Stimulated activated CD8-positive, alpha-beta memory T cell treated with anti-CD3 and anti-CD28 coated beads, Interleukin-2, amount 100 ng/mL, for 48 hours (primary cell): ENCODE measurements at places on chromosomes 1 and 21.
A peak's percentile ranks its signal among the peaks of the same experiment; 100 is the strongest.

DNA sequence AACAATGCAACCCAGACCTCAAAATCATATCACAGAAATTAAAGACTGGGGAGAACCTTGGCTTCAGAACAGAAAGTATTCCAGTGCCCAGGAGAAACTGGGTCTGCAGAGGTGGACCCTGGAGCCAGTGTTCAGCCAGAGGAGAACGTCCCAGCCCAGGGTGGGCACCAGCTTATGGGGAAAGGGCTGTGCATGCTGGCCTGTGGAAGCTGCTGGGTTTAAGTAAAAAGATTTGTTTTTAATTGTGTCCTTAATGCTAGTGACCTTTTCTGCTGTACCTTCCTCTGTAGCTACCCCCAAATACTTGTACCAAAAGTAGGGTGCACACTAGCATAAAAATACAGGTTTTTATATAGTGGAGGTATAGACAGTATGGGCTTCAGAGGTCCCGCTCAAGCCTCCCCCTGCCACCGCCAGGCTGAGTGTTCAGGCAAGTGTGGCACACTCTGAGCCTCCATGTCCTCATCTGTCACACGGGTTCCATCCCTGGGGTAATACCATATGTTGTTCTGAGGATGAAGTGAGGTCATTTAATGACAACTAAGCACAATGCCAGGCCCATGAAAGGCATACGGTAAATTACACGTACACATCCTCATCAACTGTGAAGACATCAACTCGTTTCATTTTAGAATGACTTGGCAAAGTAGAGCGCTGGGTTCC lies 47.0 kb downstream of the SLC37A1 start:
- DNase-seq = no peak

GRCh38 chr1:60423146-60423780 lies 349.7 kb upstream of the C1orf87 start:
- DNase-seq = no peak

DNA sequence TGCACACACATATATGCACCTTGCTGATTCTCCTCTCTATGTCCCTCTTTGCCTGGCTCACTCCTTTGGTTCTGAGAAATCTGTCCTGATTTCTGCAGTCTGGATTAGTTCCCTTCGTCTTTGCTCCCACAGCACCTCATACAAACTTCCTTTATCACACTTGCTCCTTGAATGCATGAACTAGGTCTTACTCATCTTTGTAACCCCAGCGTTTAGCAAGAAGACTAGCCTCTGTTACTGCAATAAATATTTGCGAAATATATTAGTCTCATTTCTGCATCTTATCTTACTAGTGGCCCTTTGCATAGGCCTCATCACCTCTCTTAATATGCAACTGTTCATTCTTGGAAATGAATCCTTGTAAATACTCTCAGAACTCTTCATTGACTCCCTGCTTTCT lies 11.4 kb downstream of the SMYD2 start:
- DNase-seq = no peak

GRCh38 chr1:221117548-221117951 lies 238.3 kb downstream of the HLX start:
- DNase-seq = no peak

DNA sequence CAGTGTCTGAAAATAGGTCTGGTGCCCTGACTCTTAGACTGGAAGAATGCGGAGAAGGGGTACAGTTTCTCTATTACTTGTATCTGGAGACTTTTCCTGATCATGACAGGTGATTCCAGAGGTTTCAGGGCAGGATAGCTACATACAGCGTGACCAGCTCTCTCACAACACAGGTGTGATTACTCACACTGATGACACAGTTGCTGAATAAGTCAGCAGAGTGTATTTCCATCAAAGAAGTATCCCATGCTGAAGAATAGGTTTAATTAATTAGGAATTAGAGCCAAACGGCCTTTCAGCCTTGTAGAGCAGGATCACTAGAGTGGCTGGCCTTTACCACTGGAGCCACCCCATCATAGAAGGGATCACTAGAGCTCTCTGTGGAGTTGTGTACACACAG lies 298.6 kb downstream of the LMX1A start:
- no peak for DNase-seq

- no peak for DNase-seq
Observed at GRCh38 chr1:34721646-34722355, 33.0 kb upstream of the GJB5 start.

GRCh38 chr1:85607126-85607920 lies 26.8 kb downstream of the CCN1 start:
- DNase-seq = no peak

DNA sequence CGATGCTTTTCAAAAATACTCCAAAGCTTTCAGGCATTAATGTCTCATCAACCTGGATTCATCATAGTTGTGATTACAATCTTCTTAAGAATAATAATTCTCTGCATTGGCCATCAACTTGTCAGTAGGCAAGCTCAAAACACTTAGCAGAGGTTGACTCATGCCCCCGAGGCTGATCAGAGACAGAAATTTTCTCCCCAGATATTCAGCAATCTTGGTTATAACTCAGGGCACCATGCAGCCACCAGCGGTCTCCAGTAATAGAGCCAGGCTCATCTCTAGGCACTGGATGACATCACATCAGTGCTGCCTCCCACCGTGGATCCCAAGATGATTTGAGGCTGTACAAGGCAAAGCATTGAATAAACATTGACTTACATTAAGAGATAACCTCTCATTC lies 14.3 kb upstream of the IFFO2 start:
- DNase-seq = no peak

GRCh38 chr1:88060112-88060673 lies 623.9 kb upstream of the PKN2 start:
- DNase-seq = no peak

DNA sequence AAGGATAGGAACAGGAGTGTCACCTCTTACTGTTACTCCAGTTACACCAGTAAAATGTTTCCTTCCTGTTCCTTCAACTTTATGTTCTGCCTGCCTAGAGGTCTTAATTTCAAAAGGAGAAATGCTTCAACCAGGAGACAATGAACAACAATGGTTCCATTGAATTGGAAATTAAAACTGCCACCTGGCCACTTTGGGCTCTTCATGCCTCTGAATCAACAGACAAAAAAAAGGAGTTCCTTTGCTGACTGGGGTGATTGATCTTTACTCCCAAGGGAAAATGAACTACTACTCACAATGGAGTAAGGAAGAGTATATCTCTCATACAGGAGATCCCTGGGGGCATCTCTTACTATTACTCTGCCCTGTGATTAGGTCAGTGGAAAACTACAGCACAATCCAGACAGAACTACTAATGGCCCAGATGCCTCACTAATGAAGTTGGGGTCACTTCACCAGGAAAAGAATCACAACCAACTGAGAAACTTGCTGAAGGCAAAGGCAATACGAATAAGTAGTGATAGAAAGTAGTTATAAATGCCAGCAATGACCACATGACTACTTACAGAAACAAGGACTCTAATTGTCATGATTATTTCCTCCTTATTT lies 76.6 kb upstream of the PRDX6 start:
- DNase-seq = no peak

GRCh38 chr1:163083690-163084089 lies 14.5 kb downstream of the RGS4 start:
- no peak for DNase-seq

- DNase-seq = no peak
Observed at GRCh38 chr21:35309316-35309715, 260.2 kb upstream of the RUNX1 start.

DNA sequence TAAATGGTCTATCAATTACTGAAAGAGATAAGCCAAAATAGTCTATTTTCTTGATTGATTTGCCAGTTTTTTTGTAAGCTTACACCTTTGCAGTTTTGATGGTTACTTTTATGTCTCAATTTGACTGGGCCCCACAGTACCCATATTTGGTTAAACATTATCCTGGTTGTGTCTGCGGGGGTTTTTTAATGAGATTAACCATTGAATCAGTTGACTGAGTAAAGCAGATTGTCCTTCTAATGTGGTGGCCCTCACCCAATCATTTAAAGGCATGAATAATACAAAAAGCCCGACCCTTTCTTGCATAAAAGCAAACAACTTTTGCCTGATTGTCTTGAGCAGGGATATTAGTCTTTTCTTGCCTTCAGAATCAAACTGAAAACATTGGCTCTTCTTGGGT lies 650.0 kb upstream of the RGS18 start:
- no peak for DNase-seq

DNA sequence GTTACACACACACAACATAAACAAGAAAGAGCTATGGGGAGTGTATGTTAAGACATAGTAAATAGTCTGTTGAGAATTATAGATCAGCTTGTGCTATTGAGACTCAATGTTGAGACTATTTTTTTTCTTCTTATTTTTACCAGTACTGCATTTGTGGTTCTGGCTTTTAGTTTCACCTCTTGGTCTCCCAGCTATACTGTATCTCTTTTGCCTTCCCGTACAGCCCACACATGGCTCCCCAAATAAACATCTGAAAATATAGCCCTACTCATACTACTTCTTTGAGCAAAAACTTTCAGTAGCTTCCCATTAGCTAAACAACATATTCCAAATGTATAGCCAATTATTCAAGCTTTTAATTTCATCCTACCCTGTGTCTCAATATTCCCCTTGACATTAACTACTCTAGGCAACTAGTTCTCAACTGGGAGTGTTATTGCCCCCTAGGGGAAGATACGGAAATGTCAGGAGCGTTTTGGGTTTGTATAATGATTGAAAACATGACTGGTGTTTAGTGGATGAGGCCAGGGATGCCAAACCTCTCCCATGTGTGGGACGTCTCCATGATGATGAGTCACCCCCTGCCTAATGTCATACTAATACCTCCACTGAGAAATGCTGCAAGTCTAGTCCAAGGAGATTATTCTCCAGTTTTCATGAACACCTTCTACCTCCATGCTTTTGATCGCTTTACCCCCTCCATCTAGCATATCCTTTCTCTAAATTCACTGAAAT lies 6.8 kb downstream of the RPE65 start:
- no peak for DNase-seq

GRCh38 chr1:190196020-190196419 lies 281.6 kb downstream of the BRINP3 start:
- no peak for DNase-seq

- DNase-seq = peak; percentile 4
Observed at GRCh38 chr1:211133393-211133835, 534 bp downstream of the KCNH1 start.

DNA sequence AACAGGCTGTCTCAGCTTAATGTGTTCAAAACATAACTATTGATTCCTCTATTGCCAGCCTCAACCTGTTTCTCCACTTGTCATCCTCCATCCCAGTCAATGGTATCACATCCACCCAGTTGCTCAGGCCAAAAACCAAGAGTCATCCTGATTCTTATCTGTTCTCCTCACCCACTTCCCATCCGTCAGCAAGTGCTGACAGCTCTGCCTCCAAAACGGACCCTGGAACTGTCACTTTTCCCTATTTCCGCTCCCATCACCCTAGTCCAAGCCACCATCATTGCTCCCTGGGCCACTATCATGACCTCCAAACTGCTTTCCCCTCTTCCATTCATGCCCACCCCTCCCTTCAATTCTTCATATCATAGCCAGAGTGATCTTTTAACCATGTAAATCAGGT lies 36.2 kb upstream of the IFFO2 start:
- DNase-seq = no peak

- DNase-seq = peak; percentile 20
Observed at GRCh38 chr1:167722152-167722869, 529 bp downstream of the MPZL1 start.

DNA sequence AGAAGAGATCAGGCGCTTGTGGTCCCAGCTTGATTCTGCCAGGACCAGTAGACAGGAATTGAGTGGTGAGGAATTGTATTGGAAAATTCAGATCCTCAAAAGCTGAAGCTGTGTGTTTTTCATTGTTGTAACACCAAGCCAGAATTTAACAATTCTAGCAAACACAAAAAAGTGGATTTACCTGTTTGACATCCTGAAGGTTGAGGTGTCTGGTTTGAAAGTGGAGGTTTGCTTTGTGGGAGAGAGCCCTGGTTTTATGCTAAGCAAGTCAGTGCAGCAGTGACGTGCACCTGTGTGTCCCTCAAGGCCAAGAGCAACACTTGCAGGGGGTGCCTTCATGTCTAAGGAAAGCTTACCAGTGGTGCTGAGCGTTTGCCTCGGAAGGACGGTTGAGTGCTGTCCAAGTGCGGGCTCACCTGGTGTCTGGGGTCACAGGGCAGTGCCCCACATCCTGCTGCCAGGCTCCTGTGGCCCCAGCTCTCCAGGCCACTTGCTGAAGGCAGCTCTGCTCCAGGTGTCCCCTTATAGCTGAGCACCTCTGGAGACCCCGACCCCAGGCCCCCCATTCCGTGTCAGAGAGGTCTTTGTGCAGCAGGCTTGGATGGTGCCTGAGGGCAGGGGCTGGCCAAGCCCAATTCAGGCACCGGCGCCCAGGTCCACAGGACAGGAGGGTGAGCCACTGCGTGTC lies 27.7 kb downstream of the PCNT start:
- no peak for DNase-seq

GRCh38 chr1:9281071-9281827 lies 11.4 kb upstream of the SPSB1 start:
- DNase-seq = no peak

- DNase-seq = no peak
Observed at GRCh38 chr1:66254785-66255184, 279.2 kb upstream of the SGIP1 start.

GRCh38 chr1:154593390-154593789 lies 14.6 kb downstream of the ADAR start:
- no peak for DNase-seq

GRCh38 chr1:62280150-62280549 lies 39.1 kb downstream of the KANK4 start:
- no peak for DNase-seq

GRCh38 chr1:227136210-227136820 lies 182.0 kb downstream of the CDC42BPA start:
- no peak for DNase-seq

DNA sequence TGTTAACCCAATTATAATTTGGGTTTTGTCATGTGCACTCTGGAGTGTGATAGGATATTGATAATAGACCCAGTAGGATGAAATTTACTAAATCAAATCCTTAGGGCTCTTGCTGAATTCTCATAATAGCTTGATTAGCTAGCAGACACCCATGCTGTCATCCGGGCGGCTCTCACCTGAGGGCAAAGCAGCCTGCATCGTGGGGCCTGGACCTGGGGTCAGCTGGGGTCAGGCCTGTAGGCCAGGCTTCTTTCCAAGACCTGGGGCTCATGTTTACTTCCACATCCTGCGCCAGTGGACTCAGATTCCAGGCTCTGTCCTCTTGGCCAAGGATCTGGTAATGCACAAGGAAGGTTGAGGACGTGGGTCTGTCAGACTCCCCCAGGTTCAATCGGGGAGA lies 486.3 kb downstream of the NPHP4 start:
- DNase-seq = no peak

DNA sequence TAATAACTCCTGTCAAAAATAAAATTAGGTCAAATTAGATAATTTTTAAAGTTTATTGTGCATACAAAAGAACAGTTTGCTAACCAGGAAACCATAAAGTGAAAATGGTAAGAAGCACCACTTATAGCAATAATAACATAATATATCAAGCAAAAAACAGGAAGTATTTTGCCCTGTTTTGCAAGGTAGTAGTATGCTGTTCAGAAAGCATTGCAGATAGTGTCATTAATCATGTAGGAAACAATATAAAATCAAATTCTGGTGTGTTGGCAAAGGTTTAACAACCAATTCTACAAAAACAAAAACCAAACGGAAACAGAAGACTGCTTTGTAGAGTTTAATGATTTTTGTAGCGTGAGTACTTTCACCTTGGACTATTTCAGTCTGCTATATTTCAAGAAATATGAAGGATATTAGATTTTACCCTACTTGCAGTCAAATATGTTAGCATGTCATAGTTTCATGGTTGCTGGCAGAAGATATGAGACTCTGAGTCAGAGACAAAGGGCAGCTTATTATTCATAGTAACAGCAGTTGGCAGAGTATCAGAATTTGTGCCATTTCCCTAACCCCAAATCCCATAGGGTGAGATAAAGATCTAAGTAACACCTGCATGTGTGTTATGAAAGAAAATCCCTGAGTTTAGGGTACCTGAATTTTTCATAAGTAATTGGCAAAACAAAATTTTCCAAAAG lies 729.0 kb upstream of the BRINP3 start:
- DNase-seq = no peak
